Retina (tissue), 1 donor: ENCODE measurements at places on chromosomes 6 and 20.

DNA sequence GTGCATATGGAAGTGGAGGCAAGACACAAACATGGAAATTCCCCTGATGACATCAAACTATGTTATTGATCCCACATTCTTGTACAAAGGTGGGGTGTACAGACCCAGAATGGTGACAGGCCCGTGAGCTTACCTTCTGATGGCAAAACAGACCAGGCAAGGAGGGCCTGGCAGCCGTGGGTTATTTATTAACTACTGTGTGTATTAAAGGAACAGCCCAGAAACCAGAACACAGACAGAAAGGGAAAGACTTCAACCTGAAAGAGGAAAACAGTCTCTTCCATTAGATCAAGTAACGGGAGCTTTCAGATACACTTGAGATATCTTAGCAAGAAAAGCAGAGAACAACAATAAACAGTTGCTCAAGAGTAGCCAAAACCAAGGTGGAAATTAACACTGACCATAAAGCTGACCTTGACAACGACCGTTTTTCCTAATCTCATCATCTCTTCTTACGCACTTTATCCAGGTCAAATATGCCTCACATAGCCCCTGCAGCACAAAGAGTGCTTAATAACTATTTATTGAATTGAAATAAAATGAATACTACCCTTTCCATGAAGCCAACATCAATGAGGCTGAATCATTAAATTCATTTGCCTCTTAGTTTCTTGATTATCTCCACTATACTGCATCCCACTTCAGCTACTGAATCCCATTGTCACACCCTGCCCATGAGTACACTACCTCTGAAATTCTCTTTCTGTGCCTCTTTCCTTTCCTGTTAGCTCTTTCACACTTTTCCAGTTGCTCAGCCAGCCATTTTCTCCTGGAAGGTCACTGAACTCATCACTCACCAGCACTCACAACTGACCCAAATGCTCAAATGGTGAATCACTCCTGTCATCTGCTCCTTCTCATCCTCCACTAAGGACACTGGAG lies 67.4 kb downstream of the MOXD1 start:
- peak; percentile 32 for DNase-seq

GRCh38 chr20:35720165-35721123 lies 21.2 kb downstream of the ROMO1 start:
- no peak for DNase-seq

- no peak for DNase-seq
Observed at GRCh38 chr20:53321596-53321995, 272.0 kb downstream of the ZNF217 start.

- no peak for DNase-seq
Observed at GRCh38 chr6:143039548-143039947, 21.1 kb upstream of the AIG1 start.

- peak; percentile 29 for DNase-seq
Observed at GRCh38 chr6:132669690-132670291, 10.8 kb upstream of the TAAR1 start.

DNA sequence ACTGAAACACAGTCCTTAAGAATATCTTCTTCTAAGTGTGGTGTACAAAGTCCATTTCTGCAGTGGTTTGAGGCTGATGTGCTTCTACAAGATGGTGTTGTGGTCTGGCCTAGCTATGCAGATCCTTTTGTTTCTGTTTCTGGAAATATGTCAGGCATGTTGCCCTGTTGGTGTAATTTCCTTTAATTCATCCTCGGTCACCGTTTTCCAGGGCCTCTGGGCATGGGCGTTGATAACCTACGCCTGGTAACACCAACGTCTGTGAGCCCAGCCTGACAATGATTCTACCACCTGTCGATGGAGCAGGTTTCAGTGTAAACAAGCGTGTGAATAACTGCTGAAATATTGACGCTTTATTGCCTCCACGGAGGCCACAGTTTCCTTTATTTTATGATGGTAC lies 33.3 kb upstream of the AFDN start:
- DNase-seq = no peak

DNA sequence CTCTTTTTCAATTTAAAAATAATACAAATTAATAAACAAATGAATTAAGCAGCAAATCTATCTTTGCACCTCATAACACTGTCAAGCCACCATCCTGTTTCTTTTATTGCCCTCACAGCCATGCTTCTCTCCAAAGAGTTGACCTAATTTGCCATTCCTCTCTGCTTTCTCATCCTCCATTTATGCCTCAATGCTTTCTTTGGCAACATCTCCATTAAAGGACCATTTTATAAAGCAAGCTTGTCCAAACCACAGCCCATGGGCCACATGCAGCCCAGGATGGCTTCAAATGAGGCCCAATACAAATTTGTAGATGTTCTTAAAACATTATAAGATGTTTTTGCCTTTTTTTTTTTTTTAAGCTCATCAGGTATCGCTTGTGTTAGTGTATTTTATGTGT lies 26.4 kb upstream of the MEI4 start:
- DNase-seq = no peak

DNA sequence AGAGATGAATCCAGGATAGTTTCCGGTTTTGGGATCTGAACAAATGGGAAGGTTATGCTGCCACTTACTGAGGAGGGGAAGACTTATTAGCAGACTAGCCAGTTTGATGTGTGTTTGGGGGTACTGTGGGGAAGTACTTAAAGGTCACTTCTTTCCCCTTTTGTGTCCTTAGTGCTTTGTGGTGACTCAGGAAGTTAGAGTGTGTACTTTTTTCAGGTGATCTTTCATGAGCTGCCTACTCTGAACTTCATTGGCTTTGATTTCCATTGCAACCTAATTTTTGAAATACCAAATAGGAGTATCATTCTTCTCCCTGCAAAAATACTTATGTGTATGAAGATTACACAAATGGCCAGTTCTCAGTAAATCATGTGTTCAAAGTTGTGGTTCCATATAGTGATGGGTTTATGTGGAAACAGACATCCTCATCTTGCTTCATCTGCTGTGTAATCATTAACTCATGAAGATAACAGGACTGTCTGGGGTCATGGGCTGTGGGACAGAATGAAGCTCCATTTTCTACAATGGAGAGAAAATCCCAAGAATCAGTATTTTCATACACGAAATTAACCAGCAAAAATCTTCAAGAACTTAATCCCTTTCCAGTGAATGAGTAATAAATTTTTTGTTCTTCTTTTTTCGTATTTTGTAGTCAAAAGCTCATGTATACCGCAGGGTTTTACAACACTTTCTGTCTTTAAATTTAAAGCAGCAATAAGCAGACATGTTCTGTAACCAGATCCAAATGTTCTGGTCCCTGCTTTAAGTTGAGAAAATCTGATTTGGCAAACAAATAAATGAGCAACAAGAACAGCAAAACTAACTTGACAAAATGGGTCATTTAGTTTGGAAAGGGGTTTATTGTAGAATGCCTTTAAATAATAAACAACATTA lies 272.2 kb upstream of the FLRT3 start:
- no peak for DNase-seq

- DNase-seq = no peak
Observed at GRCh38 chr6:13074415-13075140, 253.8 kb downstream of the TBC1D7 start.

DNA sequence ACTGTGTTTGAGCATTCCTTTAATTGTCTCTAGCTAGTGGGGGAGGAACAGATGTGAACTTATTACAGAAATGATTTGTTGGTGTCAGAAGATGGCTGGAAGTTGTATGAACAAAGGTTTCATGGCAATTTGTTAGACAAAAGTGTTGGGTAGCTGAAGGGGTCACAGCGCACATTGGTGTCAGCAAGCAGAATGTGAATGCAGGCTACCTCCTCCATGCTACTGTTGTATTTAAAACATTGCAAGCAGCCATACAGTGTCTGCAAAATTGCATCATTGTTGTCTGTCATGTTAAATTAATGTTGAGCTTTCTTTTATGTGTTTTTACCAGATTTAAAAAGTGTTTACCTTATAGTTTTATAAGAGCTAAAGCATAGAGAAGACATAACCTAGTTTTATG lies 6.2 kb downstream of the LRRC1 start:
- DNase-seq = no peak

DNA sequence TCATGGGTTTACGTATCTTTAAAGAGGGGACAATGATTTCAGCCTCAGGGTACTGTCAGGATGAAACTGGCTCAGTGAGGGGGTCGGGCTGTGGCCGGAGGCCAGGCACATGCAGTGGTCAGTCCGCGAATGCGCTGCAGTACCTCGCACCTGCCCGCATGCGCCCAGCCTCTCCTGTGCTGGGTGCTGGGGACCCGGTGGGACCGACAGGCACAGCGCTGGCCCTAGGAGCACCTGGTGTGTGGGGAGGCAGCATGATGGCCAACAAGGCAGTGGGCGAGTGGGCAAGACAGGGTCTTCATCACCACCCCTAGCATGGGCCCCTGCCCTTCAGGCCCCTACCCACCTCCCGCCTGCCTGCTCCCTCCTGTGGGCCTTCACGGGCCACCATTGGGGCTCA lies 970 bp upstream of the CABLES2 start:
- DNase-seq = no peak

DNA sequence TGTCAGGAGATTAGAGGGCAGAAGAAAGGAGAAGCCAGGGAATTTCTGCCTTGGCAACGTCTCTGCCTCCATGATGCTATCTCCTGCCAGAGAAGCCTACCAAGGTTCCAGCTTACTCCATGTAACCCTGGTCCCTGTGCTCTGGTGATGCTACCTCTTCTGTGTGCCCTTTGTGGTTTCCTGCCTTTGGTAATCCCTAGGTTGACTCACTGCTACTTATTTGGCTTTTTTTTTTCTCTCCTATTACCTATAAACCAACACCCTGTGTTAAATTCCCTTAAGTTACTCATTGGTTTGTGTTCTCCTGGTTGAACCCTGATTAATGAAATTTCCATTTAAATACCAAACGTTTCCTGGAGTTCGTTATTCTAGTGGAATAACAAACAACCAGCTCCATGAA lies 527.8 kb upstream of the FLRT3 start:
- DNase-seq = no peak

- peak; percentile 46 for DNase-seq
Observed at GRCh38 chr20:24911461-24911860, 37.6 kb upstream of the CST7 start.

DNA sequence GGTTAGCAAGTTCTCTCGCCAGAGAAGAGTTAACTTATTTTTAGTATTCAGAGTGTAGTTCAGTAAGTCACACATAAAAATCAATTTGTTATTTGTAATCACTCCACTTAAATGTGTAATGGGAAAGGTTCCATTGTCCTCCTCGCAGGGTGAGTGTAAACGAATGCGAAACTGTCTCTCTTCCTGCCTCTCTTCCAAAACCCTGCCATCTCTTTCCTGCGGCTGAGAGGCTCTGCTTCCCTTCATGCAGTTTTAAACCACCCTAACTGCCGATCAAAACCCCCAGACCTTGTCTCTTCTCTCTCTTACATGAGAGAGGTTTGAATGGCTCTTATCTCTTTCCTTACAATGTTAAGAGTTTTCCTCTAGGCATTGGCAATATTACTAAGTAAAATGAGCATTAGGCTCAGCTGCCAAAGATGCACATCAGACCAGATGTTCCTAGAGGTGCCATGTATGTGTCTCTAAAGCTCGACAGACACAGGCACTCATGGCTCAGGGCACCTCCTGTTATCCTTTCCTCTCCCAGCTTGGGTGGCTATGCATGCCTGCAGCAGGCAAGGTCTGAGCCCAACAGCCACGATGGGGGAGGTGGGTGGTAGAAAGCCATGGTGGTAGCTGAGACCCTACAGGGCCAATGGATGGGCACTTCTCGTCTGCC lies 91.2 kb downstream of the JARID2 start:
- DNase-seq = no peak

GRCh38 chr6:162907876-162908481 lies 180.2 kb downstream of the PACRG start:
- no peak for DNase-seq

- DNase-seq = no peak
Observed at GRCh38 chr20:60787276-60787675, 464.8 kb upstream of the CDH4 start.

DNA sequence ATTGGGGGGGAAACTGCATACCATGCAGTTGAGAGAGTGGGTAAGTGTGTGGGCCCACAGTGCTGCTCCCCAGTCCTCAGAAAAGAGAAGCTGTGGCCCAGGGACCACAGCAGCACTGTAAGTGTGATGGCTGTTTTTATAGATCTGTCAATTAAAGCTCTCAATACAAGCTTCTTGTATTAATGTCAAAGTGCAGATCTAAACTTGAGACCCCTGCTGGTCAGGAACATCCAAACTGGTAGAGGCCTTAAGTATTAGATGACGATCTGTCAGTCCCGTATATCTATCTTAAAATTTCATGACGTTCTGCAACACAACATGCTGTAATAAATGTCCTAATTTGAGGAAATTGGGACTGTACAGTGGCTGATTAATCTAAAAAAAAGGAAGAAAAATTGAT lies 74.8 kb downstream of the TULP4 start:
- no peak for DNase-seq

DNA sequence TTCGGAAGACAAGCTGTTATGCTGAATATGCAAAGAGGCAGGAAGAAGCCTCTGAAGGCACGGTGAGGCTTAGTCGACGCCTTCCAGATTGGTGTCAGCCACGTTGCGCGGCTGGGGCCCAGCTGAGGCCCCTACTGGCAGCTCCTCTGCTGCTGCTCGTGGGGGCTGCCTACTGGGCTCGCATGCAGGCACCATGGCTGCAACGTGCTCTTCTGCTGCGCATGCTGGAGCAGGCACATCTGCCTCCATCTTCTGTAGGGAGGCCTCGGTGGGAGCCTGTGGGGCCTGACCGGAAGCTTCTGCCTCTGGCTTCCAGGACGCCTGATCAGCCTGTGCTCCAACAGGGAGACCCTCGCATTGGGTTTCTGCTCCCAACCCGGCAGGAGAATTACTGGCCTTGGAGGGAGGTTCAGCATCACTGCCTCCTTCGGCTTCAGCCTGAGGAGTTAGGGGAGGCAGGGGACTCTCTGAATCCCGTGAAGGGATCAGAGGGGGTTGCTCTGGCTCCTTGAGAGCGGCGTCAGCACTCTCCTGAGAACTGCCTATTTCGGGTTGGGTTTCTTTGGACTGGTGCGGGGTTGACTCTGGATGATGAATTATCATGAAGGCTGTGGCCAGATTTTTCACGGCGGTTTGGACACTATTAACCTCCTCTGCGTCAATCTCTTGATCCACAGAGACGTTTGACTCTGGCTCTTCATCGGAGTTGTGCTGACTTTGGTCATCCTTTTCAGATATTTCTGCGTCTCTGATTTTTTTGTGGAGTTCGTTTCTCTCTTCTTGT lies 49.1 kb downstream of the TXLNB start:
- DNase-seq = no peak
